Urinary bladder (tissue), 4 donors: ENCODE measurements at places on chromosomes 1 and 21. TPM values are rescaled to one million over a fixed set of nuclear protein-coding genes. Genes with fewer than 3 reads are reported as not detected.

DNA sequence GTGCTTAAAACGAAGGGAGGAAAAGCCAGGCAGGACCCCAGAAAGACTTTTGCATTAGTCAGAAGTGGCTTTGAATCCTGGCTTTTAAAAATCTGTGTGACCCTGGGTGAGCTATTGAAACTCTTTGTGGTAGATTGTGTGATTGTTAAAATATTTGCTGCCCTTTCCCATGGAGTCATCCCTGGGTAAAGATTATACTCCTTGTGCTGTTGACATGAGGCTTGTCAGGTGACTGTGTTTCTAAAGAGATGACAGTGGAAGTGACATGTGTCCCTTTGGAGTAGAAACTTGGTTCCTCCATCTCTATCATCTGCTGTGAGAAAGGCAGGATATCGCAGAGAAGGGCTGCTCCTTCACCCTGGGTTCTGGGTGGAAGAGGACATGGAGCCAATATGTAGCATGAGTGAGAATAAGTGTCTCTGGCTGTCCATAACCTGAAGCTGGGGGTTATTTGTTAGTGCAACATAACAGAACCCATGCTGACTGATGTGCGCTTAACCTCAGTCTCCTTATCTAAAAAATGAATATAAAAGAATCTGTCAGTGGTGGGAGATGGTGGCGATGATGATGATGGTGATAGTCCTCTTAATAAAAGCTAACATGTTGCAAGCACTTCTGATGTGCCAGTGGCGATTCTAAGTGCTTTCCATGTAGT is 187.6 kb downstream of the RHOU start:
- DNase-seq = no peak

- DNase-seq = no peak
These were observed 3.7 kb downstream of the FASLG start for GRCh38 chr1:172662464-172663109.

GRCh38 chr1:20137604-20138003 is 1.5 kb upstream of the PLA2G2F start:
- no peak for DNase-seq

- no peak for DNase-seq
These were observed 98.0 kb upstream of the C1orf174 start for GRCh38 chr1:3998086-3998485.

DNA sequence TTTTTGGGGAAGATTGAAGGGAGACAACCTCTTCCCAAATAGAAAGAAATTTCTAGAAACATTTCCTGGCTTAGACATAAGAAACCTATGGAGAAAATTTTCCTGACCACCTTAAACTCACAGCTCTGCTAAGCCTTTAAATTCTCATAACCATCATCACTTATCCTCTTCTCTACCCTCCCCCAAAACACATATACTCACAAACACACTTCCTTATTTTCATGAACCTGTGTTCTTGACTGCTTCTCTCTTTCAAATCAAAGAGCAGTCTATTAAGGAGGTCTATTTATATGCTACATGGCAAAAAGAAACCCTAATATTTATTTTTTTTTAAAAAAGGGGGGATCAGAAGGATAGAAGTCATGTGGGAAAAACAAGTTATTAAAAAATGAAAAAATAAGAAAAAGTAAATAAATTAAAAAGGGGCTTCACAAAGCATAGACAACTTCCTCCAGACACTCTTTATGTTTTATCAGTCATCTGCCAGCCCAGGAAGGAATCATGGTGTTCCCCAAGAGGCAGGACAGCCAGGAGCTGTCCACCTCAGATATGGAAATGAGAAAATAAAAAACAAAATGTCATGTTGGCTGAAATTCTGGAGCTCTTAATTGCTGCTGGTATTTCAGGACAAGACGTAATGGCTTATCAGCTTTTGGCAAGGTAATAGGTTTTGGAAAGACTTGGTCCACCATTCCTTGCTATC is 12.8 kb upstream of the RGS2 start:
- DNase-seq = no peak

- no peak for DNase-seq
These were observed 40.6 kb downstream of the SRRM1 start for GRCh38 chr1:24683713-24684162.

DNA sequence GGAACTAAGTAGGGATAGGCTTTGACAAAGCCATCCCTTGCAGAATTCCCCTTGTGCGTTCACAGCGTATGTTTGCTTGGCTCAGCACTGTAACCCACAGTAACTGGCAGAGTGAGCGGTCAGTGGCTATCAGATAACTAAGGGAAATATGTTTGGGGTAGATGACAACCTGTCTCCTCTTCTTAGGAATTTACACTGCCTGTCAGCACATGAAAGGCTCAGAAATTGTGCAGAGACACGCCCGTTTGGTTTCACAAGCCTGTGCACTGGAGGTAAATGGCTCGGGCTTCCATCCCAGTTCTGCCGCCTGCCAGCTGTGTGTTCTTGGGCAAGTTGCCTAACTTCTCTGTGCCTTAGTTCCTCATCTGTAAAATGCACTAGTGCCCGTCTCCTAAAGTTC is 101.2 kb downstream of the PRDM2 start:
- peak; percentile 49 for DNase-seq

The ETV3L gene
- not detected for polyA plus RNA-seq

The HPCAL4 gene
- 0.23 TPM for polyA plus RNA-seq
